ENCODE measurements at places on chromosomes 6 and 20.

GRCh38 chr6:121961619-121962125, 437.8 kb upstream of the HSF2 start:
- no peak for DNase-seq

GRCh38 chr6:40760887-40761286, 173.7 kb upstream of the LRFN2 start:
- DNase-seq, result no peak

GRCh38 chr6:111276335-111276734, 189.0 kb downstream of the SLC16A10 start:
- no peak for DNase-seq

- DNase-seq, result no peak
Measured at GRCh38 chr6:133393891-133394290, 152.7 kb downstream of the EYA4 start.

DNA sequence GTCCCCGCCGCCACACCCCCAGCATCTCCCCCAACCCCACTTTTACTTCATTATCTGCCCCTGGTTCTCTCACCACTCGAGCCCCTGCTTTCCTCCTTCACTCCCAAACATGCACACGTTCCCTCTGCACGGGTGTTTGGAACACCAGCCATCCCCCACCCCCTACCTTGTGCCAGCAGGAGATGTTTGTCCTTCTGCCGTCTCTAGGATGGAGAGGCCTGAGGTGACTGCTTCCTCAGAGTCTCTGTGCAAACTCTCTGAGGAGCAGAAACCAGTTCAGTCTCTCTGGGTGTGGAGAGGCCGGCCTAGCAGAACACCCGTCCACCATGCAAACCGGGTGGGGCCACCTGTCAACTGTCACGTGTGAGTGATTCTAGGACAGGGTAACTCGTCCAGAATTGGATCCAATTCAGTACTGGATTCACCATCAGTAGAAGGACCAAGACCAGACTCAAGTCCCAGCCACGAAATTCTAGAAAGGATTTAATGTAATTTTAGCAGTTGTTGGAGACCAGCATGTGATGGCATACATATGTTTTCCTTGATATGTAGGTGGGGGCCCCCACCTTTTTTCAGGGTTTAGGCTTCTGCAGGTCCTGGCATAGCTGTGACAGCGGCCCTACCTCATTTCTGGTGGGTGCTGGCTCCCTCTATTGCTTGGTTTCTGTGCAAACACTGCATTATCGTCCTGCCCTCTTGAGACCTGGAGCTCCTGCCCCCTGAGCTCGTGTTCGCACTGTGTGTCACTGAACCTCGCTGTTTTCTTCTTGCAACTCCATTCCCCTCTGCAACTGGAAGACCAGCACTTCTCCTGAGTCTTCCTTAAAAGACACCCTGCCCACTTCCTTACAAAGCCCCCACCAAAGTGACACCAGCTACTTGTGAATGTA, at the start of gene RAET1E:
Gene RAET1E (minus strand): TSS at position 259 of the 890 bp plus-strand sequence. CDS start 7,212 bp downstream, outside the sequence.
- peak; percentile 19 for DNase-seq

- DNase-seq, result peak; percentile 65
Measured at GRCh38 chr20:35306931-35307517, 14.8 kb upstream of the FAM83C start.

- no peak for DNase-seq
Measured at GRCh38 chr20:2585811-2586210, 49.4 kb downstream of the TMC2 start.

GRCh38 chr6:28399350-28400121, at the start of gene ZSCAN12:
ZSCAN12 (minus strand) TSS chr6:28399747; CDS start chr6:28398405, 1,342 bp downstream.
- DNase-seq, result peak; percentile 95

GRCh38 chr20:25364879-25365699, 25.5 kb downstream of the ABHD12 start:
- no peak for DNase-seq

DNA sequence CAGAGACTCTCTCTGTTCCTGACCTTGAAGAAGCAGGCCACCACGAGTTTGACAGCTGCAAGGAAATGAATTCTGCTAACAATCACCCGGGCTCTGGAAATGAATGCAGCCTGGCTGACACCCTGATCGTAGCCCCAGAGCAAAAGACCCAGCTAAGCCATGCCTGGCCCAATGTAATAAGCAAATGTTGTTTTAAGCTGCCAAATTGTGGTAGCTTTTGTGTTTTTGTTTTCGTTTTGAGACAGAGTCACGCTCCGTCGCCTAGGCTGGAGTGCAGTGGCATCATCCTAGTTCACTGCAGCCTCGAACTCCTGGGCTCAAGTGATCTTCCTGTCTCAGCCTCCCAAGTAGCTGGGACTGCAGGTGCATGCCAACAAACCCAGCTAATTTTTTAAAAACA, 3.3 kb upstream of the OXT start:
- DNase-seq, result no peak

DNA sequence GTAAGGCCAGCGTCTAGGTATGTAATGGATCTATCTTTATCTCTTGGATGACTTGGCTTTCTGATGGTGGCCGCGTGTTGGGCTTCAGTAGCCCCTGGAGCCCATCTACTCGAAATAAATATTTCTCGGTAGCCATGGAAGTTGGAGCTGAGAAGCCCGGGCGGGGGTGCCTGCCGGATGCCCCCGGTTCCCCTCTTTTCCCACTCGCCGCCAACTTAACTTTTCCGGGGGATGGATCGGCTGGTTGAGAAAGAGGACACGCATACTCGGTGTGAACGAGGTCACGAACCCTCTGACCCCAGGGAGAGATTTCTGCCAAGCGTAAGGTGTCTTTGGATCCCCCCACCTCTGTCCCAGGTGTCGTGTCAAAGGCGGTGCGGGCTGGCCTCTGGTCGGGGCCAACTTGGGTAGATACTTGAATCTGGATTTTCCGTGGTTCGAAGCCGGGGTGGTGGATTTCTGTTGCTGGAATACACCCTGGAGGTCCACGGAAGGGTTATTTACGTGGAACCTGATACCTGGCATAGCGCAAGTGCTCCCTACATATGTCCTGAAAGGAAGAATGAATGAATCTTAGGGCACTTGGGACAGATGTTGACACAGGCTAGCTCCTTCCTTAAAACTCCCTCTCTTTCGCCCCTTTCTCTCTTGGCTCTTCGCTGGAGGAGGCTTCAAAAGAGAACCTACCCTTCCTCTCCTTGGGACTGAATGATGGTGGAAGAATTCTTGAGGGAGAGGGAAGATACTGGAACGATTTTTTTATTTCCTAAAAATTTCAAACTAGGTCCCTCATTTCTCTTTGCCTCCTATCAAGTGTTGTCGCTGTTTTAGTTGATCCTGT, 996 bp downstream of the DOK5 start:
- DNase-seq, result no peak

DNA sequence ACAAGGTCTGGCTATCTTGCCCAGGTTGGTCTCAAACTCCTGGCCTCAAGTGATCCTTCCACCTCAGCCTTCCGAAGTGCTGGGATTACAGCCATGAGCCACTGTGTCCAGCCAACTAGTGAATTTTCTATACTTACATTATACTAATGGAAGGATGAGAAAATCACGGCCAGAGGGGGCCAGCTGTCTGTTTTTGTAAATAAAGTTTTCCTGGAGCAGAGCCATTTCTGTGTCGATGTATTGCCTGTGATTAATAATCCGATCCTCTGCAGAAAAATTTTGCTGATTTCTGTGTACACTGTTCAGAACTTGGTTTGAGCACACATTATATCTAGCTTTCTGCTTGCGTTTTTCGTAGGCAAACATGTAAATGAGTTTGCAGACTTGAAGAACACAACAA, 28.8 kb downstream of the PTPRT start:
- DNase-seq, result no peak

DNA sequence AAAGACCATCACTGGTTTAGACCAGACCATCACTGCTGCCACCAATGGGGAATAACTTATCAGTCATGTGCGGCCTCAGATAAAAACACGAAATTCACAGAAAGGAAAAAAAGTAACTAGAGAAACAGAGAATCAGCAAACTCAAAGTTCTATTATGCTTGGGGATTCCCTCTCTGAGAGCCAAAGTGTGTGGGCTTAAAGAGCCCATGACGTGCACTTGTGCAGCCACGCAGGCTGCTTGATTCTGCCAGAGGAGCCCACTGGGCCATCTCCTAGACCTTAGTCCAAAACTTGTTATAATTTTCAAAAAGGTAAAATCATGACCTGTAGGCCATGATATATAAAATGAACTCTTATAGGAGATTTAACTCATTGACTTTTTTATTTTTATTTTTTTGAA, 15.2 kb downstream of the RAB44 start:
- DNase-seq, result no peak

- DNase-seq, result no peak
Measured at GRCh38 chr20:11311659-11312224, 606.0 kb upstream of the BTBD3 start.

DNA sequence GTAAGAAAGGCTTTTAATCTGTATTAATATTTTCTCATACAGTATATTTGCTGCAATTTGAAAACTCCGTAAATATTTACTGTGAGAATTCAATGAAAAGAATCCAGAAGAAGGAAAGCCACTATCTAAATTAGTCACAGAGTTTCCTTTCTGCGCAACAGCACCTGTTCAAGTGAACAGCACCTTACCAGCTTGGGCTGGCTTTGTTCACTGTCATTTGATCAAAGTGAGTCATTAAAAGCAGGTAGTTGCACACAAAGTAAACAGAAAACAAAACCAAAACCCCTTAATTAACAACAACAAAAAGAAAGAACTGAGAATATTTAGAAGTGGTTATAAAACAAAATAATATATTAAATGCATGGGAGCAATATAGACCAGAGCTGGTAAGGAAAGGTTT, 12.8 kb downstream of the SMLR1 start:
- no peak for DNase-seq

DNA sequence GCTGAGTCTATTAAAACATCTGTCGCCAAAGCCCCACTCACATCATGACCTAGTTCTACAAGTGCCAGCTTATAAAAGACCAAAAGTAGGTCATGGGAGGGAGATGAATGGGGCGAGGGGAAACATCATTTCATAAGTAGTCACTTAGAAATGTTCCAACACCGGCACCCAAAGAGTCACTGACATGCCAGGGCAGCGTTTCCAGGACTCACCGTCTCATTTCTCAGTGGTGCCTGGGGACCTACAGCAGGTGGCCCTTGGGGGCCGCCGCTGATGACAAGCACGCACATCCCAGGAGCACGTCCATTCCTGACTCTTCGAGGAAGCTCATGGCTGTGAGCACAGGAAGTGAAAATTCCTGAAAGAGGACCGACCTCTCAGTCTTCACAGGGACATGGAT, 260.4 kb downstream of the CDH4 start:
- DNase-seq, result no peak

GRCh38 chr6:52887910-52888524, 21.5 kb downstream of the GSTA3 start:
- no peak for DNase-seq

DNA sequence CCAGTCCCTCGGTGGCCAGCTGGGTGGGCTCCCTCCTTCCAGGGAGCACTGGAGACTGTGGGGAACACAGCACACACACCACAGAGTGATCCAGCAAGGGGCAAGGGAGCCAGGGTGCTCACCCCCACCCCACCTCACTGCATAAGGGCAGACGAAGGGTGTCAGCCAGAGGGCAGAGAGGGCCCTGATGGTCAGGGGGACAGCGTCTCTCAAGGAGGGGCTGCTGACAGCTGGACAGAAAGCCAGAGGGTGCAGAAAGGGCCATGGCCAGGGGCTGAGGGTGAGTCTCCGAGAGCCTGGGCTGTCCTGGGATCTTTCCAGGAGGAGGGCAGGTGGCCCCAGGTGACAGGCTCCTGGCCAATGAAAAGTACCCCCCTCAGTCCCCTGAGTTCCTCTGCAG, 73.4 kb upstream of the PMEPA1 start:
- no peak for DNase-seq

DNA sequence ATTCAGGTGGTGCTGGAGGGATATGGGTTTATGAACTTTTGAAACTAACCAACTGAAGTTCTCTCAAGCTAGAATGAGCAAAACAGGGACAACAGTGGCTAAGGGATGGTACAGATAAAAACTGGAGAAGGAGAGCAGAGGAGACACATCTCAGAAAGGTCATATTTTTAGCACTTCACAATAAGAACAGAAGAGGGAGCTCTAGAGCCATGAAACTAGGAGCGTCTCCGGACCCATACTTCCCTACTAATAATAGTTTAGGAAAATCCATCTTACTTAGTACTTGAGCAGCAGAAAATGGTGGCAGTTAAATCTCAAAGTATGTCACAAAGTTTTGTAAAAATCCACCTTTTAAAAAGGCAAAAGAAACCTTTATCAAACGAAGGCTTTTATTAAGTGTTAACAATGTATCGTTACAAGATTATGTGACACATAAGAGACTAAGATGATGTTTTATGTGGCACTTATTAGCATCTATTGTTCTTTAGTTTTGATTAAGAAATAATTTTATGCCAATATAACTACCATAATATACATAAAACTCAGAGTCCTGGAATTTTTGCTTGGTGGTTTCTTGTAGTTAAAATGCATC, 278.6 kb downstream of the TBC1D32 start:
- DNase-seq, result peak; percentile 24

DNA sequence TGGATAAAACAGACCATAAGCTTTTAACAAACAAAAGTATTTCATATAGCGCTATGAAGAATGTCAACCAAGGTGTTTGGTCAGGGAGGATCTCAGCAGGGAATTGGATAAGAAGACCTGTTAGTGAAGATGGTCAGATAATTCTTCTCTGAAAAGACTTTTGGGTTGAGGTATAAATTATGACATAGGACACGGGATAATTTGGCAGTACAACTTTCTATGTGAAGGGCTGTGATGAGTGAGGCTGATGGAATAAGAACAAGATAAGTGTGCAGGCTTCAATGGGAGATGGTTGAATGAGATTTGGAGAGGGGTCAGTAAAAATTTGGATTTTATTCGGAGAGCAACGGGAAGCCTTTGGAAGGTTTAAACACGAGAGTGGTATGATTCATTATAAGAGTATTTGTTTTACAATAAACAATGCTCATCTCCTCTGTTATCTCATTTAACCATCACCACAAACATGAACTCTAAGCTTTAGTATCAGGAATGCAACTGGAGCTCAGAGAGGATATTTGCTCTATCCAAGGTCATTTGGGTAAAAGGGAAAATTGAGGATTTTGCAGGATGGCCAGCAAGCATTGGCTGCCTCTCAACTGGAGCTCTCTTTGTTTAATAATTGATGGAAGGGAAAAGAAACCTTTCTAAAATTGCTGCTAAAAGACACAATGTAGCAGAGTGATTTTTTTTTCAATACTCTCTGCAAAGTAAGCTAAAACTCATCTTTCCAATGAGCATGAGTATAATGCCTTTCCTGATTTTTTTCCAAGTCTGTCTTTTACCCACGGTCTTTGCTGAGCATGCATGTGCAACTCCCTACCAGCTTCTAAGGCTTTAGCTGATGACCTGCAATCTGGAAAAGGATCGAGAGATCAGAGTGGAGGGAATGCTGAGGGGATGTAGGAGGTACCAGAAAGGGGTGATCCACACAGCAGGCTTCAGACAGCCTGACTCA, 534.0 kb downstream of the CBLN4 start:
- no peak for DNase-seq

Measured in common myeloid progenitor, CD34-positive (primary cell).